ENCODE measurements at places on chromosomes 5 and 9. TPM values are rescaled to one million over a fixed set of nuclear protein-coding genes. Genes with fewer than 3 reads are reported as not detected.
A peak's percentile ranks its signal among the peaks of the same experiment; 100 is the strongest.

GRCh38 chr5:173643964-173644363, 27.5 kb upstream of the BOD1 start:
- peaks cover 22% of the 10 kb centered on the region for H3K4me1 ChIP-seq
- DNase-seq, result peak; percentile 81
- H3K27me3 ChIP-seq, result no peaks in the 10 kb centered on the region
- H3K27ac ChIP-seq, result no peak overlapping the region
- no peaks in the 10 kb centered on the region for H3K36me3 ChIP-seq
- H3K4me3 ChIP-seq, result no peak overlapping the region

GRCh38 chr5:115209279-115209678, 39.6 kb upstream of the TRIM36 start:
- no peaks in the 10 kb centered on the region for H3K36me3 ChIP-seq
- H3K27me3 ChIP-seq, result no peaks in the 10 kb centered on the region
- H3K4me1 ChIP-seq, result no peaks in the 10 kb centered on the region
- no peak overlapping the region for H3K4me3 ChIP-seq

The CDC20B gene
- polyA plus RNA-seq, result 0.06 TPM

The DCAF12 gene
- polyA plus RNA-seq, result 22.7 TPM

GRCh38 chr5:106661866-106662265, 1008.9 kb downstream of the EFNA5 start:
- H3K36me3 ChIP-seq, result no peaks in the 10 kb centered on the region
- no peak for DNase-seq
- H3K27me3 ChIP-seq, result no peaks in the 10 kb centered on the region
- no peaks in the 10 kb centered on the region for H3K4me1 ChIP-seq
- no peak overlapping the region for H3K27ac ChIP-seq

- no peaks in the 10 kb centered on the region for H3K36me3 ChIP-seq
- no peak for DNase-seq
- no peaks in the 10 kb centered on the region for H3K27me3 ChIP-seq
- no peaks in the 10 kb centered on the region for H3K4me1 ChIP-seq
- no peak overlapping the region for H3K27ac ChIP-seq
Observed at GRCh38 chr9:135770203-135770535, 68.2 kb downstream of the KCNT1 start.

- H3K4me3 ChIP-seq, result peak overlapping the region; percentile 94
- no peak for DNase-seq
- peaks cover 9% of the 10 kb centered on the region for H3K4me1 ChIP-seq
- H3K27ac ChIP-seq, result peak overlapping the region; percentile 71
Observed at GRCh38 chr5:116575326-116576052, 866 bp upstream of the SEMA6A start.

The ZER1 gene
- 55.8 TPM for polyA plus RNA-seq

DNA sequence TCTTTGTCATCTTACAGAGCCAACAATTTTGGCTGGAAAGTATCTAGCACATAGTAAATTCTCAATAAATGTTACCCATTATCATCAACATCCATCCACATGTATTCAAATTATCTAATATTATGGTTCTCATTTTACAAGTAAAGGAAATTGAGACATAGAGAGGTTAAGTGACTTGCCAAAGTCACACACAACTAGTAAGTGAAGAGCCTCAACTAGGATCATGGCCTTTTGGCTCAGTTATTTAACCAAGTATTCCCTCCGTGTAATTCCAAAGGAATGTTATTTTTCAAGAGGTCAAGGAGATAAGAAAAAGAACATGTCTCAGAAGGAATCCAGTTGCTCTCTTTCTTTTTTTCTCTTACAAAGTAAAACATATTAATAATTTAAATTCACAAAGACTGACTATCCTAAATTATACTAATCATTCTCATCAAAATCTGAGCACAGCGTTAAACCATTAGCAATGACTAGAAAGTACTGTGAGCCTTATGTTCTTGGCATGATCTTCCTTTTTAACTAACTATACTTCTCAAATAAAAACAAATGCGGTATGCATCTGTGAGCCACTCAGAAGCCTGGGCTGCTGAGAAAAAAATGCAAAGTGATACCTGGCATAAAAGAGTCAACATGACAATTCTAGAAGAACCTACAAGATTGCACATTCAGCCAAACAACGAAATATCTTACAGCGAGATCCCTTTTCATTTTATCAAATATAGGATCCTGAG, 350.9 kb downstream of the GLIS3 start:
- H3K4me1 ChIP-seq, result peaks cover 1% of the 10 kb centered on the region
- H3K36me3 ChIP-seq, result no peaks in the 10 kb centered on the region
- no peaks in the 10 kb centered on the region for H3K27me3 ChIP-seq
- no peak overlapping the region for H3K4me3 ChIP-seq
- DNase-seq, result no peak
- H3K27ac ChIP-seq, result no peak overlapping the region

GRCh38 chr9:90899287-90899686, 97.7 kb downstream of the SYK start:
- H3K4me3 ChIP-seq, result no peak overlapping the region
- no peaks in the 10 kb centered on the region for H3K27me3 ChIP-seq
- H3K27ac ChIP-seq, result no peak overlapping the region
- H3K4me1 ChIP-seq, result peaks cover 5% of the 10 kb centered on the region
- no peak for DNase-seq

DNA sequence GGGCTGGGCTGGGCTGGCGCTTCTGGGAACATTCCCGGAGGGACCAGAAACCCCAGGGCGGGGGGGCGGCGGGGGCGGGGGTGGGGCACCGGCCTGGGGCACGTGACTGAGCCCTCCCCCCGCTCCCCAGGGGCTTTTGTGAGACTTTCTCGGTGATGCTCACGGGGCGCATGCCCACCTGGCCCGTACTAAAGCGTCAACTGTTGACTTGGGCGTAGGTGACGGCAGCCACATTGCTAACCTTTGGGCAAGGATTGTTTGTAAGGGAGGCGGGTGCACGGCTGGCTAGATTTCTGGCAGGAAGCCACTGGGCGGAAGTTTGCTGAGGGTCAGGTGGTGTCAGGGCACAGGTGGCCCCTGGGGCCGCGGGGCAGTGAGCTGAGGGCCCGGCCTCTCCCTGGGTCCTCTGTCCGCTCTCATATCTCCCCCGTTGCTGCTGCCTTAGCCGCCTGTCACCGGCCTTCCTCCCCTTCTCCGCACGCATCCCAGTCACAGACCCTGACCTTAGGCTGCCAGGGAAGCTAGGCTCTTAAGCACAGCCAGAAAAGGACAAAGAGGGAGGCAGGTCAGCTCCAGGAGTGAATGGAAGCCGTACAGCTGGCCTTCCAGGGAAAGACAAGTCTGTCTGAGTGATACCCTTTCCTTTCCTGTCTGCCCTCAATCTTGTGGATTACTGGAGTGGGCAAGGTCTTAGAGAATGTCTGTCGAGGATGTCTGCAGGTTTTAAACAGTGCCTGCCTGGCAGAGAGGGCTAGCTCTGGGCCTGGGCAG, 812 bp downstream of the CACFD1 start:
- 0 out of 2 replicates have a peak overlapping the region, but pooled peaks have one; percentile 3 for H3K27ac ChIP-seq
- H3K4me3 ChIP-seq, result peak overlapping the region; percentile 74
- peaks cover 2% of the 10 kb centered on the region for H3K4me1 ChIP-seq
- no peaks in the 10 kb centered on the region for H3K36me3 ChIP-seq
- H3K27me3 ChIP-seq, result no peaks in the 10 kb centered on the region

GRCh38 chr9:93624977-93625376, 48.6 kb downstream of the PHF2 start:
- H3K27me3 ChIP-seq, result no peaks in the 10 kb centered on the region
- no peaks in the 10 kb centered on the region for H3K4me1 ChIP-seq

DNA sequence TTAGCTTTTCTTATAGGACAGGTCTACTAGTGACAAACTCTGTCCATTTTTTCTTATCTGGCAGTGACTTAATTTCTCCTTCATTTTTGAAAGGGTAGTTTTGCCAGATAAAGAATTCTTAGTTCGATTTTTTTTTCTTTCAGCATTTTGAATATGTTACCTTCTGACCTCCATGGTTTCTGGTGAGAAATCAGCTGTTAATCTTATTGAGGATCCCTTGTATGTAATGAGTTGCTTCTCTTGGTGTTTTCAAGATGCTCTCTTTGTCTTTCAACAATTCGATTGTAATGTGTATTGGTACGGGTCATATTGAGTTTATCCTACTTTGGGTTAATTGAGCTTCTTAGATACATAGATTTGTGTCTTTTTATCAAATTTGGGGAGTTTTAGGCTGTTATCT, 12.5 kb downstream of the PAIP2 start:
- DNase-seq, result no peak
- no peaks in the 10 kb centered on the region for H3K4me1 ChIP-seq
- no peaks in the 10 kb centered on the region for H3K27me3 ChIP-seq
- H3K4me3 ChIP-seq, result no peak overlapping the region
- H3K36me3 ChIP-seq, result no peaks in the 10 kb centered on the region

DNA sequence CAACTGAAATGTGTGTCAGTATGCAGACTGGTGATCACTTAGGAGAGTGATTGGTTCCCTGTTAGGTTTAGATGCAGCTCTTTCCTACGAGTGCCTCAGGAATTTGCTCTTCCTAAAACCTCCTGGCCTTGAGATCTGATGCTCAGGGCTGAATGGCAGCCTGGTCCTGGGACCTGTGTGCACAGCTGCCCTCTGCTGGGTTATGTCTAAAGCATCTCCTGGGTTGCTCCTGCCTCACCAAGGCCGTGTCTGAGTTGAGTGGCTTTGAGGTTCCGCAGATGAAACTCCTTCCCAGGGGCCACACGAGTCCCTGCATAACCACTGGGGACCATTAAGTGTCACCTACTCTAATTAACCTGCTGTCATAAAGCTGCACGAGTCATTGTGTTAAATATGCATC, 59.5 kb downstream of the MVB12B start:
- H3K4me3 ChIP-seq, result no peak overlapping the region
- no peaks in the 10 kb centered on the region for H3K27me3 ChIP-seq
- no peak for DNase-seq
- no peaks in the 10 kb centered on the region for H3K36me3 ChIP-seq
- no peak overlapping the region for H3K27ac ChIP-seq

GRCh38 chr9:77898864-77899263, 132.7 kb downstream of the GNAQ start:
- no peak for DNase-seq
- H3K36me3 ChIP-seq, result peaks cover 2% of the 10 kb centered on the region
- no peaks in the 10 kb centered on the region for H3K4me1 ChIP-seq
- no peak overlapping the region for H3K27ac ChIP-seq
- H3K4me3 ChIP-seq, result no peak overlapping the region

GRCh38 chr5:81751836-81752643, 1.1 kb upstream of the SSBP2 start:
- no peak for DNase-seq
- no peak overlapping the region for H3K27ac ChIP-seq
- H3K4me1 ChIP-seq, result peaks cover 28% of the 10 kb centered on the region
- peak overlapping the region; percentile 47 for H3K4me3 ChIP-seq
- no peaks in the 10 kb centered on the region for H3K27me3 ChIP-seq
- no peaks in the 10 kb centered on the region for H3K36me3 ChIP-seq

- H3K36me3 ChIP-seq, result no peaks in the 10 kb centered on the region
- H3K27me3 ChIP-seq, result no peaks in the 10 kb centered on the region
- no peaks in the 10 kb centered on the region for H3K4me1 ChIP-seq
Observed at GRCh38 chr5:35120715-35121114, 73.0 kb upstream of the AGXT2 start.

The CDH9 gene
- 1.0 TPM for polyA plus RNA-seq

DNA sequence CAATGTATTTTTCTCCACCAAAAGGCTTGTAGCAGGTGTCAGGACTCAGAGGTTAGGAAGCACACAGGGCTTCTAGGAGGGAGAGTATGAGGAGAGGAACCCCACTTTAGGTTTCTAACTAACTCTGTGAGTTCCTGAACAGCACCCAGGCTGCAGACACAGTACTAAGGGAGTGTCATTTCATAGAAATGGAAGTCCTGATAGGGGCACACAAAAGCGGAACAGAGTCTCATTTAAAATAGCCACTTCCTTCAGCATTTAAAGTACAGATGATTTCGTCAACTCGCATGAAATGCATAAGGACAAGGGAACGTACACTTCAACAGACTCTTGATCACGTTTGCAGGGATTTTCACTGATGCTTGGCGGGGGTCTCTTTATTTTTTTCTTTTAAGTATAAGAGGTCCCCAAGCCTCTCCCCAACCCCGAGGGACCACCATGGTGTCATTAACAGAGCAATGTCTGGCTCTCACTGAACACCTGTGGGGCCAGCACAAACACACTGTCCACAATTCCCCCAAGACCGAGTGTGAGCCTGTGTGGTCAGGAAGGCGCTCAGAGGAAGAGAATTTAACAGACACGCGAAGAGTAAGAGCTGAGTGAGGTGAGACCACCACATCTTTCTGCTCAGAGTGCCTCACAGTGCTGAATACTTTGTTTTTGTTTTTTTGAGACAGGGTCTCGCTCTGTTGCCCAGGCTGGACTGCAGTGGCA, 82.3 kb downstream of the SECISBP2 start:
- H3K4me1 ChIP-seq, result no peaks in the 10 kb centered on the region
- H3K27ac ChIP-seq, result no peak overlapping the region
- H3K4me3 ChIP-seq, result no peak overlapping the region
- DNase-seq, result no peak
- H3K36me3 ChIP-seq, result peaks cover 2% of the 10 kb centered on the region
- H3K27me3 ChIP-seq, result no peaks in the 10 kb centered on the region

- H3K27ac ChIP-seq, result no peak overlapping the region
- H3K36me3 ChIP-seq, result no peaks in the 10 kb centered on the region
- no peaks in the 10 kb centered on the region for H3K27me3 ChIP-seq
- H3K4me1 ChIP-seq, result peaks cover 7% of the 10 kb centered on the region
Observed at GRCh38 chr5:135183464-135183863, 149.4 kb upstream of the PITX1 start.

- no peak overlapping the region for H3K4me3 ChIP-seq
- peaks cover under 1% of the 10 kb centered on the region for H3K4me1 ChIP-seq
- H3K27me3 ChIP-seq, result peaks cover 99% of the 10 kb centered on the region
- H3K27ac ChIP-seq, result no peak overlapping the region
- no peaks in the 10 kb centered on the region for H3K36me3 ChIP-seq
Observed at GRCh38 chr5:173232499-173233346, 2.3 kb downstream of the NKX2-5 start.

The FREM1 gene
- 3.1 TPM for polyA plus RNA-seq

GRCh38 chr5:59424515-59424914, 469.0 kb downstream of the PDE4D start:
- no peak overlapping the region for H3K4me3 ChIP-seq
- peaks cover 5% of the 10 kb centered on the region for H3K4me1 ChIP-seq
- no peak for DNase-seq
- no peaks in the 10 kb centered on the region for H3K36me3 ChIP-seq
- no peaks in the 10 kb centered on the region for H3K27me3 ChIP-seq

The OTULINL gene
- 2.3 TPM for polyA plus RNA-seq

DNA sequence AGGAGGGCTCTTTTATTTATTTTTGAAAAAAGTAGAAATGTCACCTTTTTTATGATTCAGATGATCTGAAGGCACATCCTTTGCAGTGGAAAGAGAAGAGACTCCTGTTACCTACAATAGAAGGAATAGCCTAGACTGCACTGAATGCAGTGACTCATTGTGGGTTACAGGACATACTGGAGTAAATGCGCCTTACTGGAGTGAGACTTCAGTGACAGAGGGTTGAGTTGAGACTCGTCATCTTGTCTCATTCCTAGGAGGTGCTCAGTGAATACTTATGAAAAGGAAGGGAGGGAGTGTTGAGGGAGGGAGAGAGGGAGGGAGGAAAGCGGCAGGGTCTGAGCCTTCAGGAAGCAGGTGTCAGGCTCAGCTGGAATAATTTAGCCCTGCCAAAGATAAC, 25.2 kb downstream of the ANKRA2 start:
- no peak overlapping the region for H3K4me3 ChIP-seq
- H3K27me3 ChIP-seq, result no peaks in the 10 kb centered on the region
- no peak overlapping the region for H3K27ac ChIP-seq
- DNase-seq, result no peak
- H3K4me1 ChIP-seq, result no peaks in the 10 kb centered on the region
- no peaks in the 10 kb centered on the region for H3K36me3 ChIP-seq

GRCh38 chr9:4137681-4138099, 162.2 kb downstream of the GLIS3 start:
- no peaks in the 10 kb centered on the region for H3K36me3 ChIP-seq
- no peak overlapping the region for H3K4me3 ChIP-seq
- H3K27ac ChIP-seq, result no peak overlapping the region
- H3K4me1 ChIP-seq, result no peaks in the 10 kb centered on the region
- no peak for DNase-seq
- no peaks in the 10 kb centered on the region for H3K27me3 ChIP-seq

All from H1 (cell line).